ENCODE measurements at places on chromosomes 7 and 10.
A peak's percentile ranks its signal among the peaks of the same experiment; 100 is the strongest.

GRCh38 chr10:23146258-23146657 lies 45.9 kb upstream of the PTF1A start:
- DNase-seq = no peak

GRCh38 chr7:11699666-11700065 lies 132.3 kb downstream of the THSD7A start:
- DNase-seq = no peak

DNA sequence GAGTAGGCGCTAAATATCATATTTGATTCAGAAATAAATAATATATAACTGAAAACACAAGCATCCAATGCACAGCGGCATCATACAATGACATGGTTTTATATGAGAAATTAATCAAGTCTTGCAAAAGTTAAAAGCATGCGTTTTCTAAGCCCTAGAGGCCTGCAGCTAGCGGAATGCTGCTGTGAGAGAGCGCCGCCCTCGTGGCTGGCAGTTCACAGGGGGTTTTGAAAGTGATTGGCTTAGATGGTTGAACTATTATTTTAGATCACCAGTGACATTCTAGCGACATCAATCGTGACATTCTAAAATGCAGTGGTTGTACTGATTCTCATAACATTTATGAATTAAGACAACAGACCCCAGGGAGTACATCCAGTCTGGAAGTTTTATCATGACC lies 235.2 kb upstream of the MGMT start:
- DNase-seq = no peak

GRCh38 chr10:71262027-71262426 lies 49.7 kb downstream of the UNC5B start:
- DNase-seq = no peak

GRCh38 chr7:151472644-151473380 lies 32.9 kb upstream of the CRYGN start:
- no peak for DNase-seq

GRCh38 chr7:123548406-123548805 lies 9.2 kb downstream of the NDUFA5 start:
- DNase-seq = no peak

GRCh38 chr7:374706-375311 lies 84.8 kb downstream of the FOXL3 start:
- no peak for DNase-seq

- no peak for DNase-seq
Measured at GRCh38 chr7:28355635-28356319, 56.5 kb upstream of the CREB5 start.

DNA sequence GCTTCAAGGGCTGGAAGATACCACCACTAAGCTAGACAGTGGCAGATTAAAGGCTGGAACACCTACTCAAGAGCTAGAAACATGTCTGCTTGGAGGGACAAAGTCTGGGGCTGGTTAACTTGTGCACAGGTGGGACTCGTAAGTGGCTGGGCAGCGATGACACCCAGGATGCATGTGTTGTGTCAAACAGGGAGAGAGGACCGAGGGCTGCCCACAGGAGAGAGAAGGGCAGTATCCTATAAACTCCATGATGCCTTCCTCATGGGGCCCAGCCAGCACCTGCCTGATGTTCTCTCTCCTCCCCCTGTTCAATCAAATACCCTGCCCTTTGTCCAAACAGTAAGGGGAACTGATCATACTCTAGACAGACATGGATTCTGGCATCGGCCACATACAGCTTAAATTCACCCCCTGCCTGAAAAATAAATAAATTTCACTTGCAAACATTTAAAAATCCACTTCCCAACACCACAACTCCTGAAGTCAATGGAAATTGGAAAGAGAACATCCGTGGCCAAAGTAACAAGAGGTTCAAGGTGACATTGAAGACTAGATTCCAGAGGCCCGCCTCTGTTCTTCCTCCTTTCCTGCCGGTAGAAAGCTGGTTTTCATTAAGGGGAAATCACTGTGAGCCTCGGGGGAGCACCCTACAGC lies 50.6 kb downstream of the CHST15 start:
- no peak for DNase-seq

GRCh38 chr10:129871966-129872365 lies 92.1 kb downstream of the EBF3 start:
- DNase-seq = no peak

DNA sequence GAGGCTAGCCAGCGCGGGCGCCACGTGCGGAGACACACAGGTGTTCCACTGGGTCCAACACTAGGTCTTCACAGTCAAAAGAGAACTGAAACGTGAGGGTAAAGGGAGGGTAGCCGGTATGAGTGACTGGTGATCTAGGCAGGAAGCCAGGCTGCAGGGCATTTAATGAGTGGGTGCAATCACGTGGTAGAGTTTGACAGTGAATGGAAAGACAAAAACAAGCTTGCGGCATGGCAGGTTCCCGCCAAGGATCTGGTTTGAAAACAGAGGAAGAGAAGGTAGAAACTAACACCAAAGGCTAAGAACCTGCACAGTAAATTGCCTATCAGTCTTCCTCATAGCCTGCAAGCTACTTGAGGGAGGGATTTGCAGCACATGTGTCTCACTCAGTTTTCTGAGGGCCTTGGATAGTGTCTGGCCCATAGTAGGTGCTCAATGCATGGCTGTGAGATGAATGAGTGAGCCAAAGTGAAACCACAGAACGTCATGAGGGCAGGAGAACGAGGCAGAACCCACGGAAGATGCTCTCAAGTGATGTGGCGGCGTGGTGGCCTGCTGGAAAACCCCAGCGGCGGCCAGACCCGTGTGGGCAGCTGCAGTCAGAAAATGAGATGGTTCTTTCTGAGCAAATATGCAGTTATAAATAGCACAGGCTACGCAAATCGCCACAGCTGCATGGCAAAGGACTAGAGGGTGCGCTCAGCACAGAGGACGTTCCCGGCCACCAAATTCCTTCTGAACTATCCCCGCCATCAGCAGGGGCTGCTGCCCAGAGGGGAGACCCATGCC lies 183.6 kb upstream of the NFE2L3 start:
- DNase-seq = peak; percentile 62

GRCh38 chr10:69004821-69005220 lies 16.2 kb downstream of the KIFBP start:
- DNase-seq = peak; percentile 52

DNA sequence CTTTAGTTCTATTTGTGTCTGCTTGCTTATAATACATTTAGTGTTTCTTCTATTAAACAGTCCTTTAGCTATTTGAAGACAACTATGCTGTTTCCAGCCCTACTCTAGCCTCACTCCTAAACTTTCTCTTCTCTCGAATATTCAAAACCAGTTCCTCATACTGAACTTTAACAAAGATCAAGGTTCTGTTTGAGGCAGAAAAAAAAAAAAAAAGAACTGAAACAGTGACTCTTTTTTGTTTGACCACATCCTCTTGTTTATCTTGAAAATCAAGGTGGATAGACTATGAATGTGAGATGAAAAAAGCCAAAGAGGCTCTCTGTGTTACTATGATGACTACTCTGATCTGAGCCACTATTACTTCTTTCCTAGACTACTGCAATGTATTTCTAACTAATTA lies 154.3 kb downstream of the ZNF365 start:
- DNase-seq = peak; percentile 69

DNA sequence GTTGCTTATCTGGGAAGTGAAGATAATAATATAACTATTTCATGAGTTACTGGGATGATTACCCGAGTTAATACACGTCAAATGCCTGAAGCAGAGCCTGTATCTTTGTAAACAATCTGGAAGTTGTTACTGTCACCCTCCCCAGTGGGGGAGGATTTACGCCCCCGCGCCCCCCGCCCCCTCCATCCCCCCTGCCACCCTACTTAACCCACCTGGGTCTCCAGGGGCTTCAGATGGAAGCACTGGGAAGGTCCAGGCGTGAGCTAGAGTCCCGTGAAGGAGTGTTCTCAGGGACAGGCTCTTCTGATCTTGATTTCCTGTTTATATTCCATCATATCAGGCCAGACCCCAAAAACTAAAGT lies 691 bp upstream of the PPA1 start:
- no peak for DNase-seq

GRCh38 chr10:79932841-79933379 lies 16.0 kb downstream of the SFTPD start:
- no peak for DNase-seq

- no peak for DNase-seq
Measured at GRCh38 chr7:76049295-76049694, 1.4 kb downstream of the MDH2 start.

- peak; percentile 45 for DNase-seq
Measured at GRCh38 chr10:101774589-101775272, 1.2 kb downstream of the FGF8 start.

DNA sequence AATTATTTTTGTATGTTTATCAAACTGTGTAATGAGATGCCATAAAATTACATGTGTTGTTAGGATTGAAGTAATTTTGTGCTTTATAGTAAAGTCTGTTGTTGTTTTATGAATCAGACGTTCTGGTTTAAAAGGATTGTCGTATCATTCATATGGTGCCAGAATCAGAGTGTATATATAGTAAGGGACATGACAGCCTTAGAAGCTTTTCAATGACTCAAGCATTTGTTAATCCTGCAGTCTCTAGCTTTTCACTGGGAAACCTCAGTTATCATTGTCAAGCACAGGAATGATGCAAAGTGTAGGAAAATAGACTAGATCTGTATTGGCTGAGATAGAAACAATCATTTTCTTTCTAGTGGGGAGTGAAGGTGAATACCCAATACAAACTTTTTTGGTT lies 57.5 kb downstream of the TRRAP start:
- no peak for DNase-seq

GRCh38 chr10:8369666-8370065 lies 315.2 kb downstream of the GATA3 start:
- peak; percentile 25 for DNase-seq

DNA sequence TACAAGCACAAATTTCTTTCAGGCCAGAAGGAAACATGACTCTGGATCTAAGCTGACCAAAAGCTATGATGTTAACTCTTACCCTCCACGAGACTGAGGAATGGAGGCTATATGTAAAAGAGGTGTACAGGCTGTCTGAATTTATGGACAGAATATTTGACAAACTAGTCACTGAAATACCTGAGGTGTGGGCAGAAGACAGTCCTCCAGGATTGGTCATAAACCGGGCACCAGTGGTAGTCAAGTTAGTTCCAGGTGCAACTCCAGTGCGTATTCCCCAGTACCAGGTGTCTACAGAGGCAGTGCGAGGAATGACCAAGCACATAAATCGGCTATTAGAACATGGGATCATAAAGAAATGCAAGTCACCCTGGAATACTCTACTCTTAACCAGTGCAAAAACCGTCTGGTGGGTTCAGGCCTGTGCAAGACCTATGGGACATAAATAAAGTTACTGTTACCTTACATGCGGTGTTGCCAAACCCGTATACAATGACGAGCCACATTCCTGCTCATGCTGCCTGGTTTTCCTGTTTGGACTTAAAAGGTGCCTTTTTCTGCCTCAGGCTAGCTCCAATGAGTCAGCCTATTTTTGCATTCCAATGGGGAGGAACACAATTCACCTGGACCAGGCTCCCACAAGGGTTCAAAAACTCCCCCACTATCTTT lies 6.7 kb upstream of the CYREN start:
- no peak for DNase-seq

GRCh38 chr10:97388152-97388551 lies 13.0 kb downstream of the RRP12 start:
- no peak for DNase-seq

GRCh38 chr10:75050149-75050919 lies 61.1 kb upstream of the SAMD8 start:
- no peak for DNase-seq

DNA sequence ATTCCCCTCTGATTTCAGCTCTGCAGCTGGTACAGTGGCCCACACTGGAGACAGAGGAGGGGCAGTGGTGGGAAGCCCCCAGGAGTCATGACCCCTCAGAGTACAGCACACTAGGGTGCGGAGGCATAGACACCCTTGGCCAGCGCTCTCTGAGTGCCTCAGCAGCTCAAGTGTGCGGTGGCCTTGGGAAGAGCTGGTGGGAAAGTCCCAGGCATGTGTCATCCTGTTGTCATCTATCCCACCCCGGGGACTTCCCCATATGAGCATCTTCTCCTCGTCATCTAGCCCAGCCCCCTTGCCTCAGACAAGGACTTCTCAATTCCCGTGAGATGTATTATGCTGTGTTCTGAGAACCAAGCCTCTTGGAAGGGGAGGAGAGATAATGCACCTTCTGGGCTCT lies 15.6 kb upstream of the PPIF start:
- peak; percentile 86 for DNase-seq

- no peak for DNase-seq
Measured at GRCh38 chr10:68601501-68602265, 41.5 kb downstream of the TET1 start.

GRCh38 chr10:43257347-43258210 lies 9.3 kb downstream of the RASGEF1A start:
- DNase-seq = peak; percentile 40

- no peak for DNase-seq
Measured at GRCh38 chr10:110527731-110528171, 30.0 kb downstream of the DUSP5 start.

DNA sequence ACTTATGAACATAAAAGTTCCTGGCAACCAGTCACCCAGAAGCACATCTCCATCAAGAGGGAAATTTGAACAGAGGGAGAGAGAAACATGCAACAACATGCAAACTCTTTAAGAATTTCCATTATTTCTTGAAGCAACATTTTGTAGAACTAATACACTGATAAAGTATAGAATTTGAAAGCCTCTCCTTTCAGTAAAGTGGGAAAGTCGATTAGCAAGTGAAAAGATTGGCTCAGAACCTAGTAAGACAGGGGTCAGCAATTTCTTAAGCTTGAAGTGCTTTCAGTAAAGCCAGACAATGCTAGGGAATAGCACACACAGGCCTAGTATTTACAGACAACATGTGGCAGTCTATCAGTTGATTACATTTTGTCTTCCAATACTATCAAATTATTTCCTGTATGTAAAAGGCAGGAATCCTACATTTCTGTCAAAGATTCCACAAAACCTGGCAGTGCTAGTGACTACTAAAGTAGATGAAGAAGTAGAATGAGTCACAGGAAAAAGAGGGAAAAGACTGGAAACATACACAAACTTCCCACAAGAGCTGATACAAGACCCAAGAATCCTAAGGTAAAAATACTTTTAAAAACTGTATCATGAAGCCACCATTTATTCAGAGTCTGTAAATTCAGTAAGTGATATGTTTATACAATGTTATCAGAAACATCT lies 25.2 kb downstream of the DNAJC1 start:
- no peak for DNase-seq

- no peak for DNase-seq
Measured at GRCh38 chr7:157097569-157097968, 41.2 kb upstream of the UBE3C start.

DNA sequence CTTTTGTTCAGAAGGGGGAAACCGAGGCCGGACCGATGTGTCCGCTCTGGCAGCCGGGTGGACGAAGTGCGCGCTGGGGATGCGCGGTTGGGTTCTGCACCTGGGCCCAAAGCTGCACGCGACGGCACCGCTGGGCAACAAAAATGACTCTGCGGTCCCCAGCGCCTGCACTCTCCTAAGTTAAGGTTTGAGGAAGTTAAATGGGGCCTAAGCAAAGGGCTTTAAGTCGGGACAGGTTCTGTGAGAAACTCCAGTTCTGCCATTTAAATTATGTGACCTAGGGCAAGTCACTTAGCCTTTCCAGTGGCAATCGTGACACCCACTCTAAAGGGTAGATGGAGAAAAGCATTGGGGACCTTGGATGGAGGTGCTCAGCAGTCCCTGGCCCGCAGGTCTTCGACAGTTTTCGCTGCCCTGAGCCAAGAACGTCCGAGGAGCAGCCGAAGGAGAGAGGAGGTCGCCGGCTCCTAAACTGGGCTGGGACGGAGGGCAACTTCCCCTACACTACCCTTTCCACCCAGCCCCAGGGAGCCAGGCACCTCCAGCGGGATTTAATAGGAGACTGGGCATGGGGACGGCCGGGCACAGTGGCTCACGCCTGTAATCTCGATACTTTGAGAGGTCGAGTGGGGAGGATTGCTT lies 534 bp upstream of the ACBD5 start:
- no peak for DNase-seq

GRCh38 chr10:19730907-19731217 lies 85.4 kb upstream of the PLXDC2 start:
- DNase-seq = no peak

Measured in GM13976 (cell line).